Stomach (tissue), 19 donors: ENCODE measurements at places on chromosomes 7 and 10. TPM values are rescaled to one million over a fixed set of nuclear protein-coding genes. Genes with fewer than 3 reads are reported as not detected.

GRCh38 chr10:120266022-120266421 is 191.0 kb upstream of the PLPP4 start:
- H3K27ac ChIP-seq = no peak overlapping the region
- H3K36me3 ChIP-seq = no peaks in the 10 kb centered on the region
- no peaks in the 10 kb centered on the region for H3K27me3 ChIP-seq

GRCh38 chr7:1850976-1851571 is 181.0 kb downstream of the ELFN1 start:
- DNase-seq = no peak
- H3K27me3 ChIP-seq = no peaks in the 10 kb centered on the region
- H3K4me3 ChIP-seq = no peak overlapping the region
- H3K36me3 ChIP-seq = no peaks in the 10 kb centered on the region
- H3K27ac ChIP-seq = no peak overlapping the region

DNA sequence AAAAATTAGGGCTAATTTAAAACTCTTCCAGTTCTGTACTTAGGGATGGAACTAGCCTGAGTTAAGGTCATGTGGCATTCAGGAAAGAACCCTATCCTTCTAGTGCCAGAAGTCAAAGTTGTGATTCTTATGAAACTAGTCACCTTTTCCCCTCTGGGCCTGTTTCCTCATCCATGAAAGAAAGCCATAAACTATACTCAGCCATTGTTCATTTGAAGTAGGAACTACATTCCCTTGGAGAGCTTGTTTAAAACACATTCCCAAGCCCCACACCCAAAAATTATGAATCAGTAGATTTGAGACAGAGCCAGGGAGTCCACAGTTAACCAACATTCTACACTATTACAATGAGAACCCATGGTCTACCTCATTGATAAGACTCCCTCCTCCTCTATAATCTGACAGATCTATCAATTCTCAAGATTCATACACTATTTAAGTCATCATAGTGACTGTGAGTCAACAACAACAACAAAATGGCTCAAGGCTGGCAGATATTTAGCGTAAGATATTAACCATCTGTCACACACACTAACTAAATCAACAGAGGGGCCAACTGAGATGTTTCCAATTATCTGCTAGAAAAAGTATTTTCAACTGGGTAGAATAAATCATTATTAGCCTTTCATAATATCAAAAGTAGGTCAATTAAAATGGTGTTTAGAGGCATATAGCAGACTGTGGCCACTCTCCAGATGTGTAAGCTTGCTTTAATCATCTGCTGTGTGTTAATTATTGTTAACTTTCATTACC is 102.3 kb downstream of the SLC25A13 start:
- H3K36me3 ChIP-seq = no peaks in the 10 kb centered on the region
- H3K27ac ChIP-seq = no peak overlapping the region
- H3K4me3 ChIP-seq = no peak overlapping the region

- no peaks in the 10 kb centered on the region for H3K36me3 ChIP-seq
- no peaks in the 10 kb centered on the region for H3K4me1 ChIP-seq
- no peak overlapping the region for H3K27ac ChIP-seq
- no peak overlapping the region for H3K4me3 ChIP-seq
Observed at GRCh38 chr10:83909001-83909400, 230.3 kb upstream of the GHITM start.

DNA sequence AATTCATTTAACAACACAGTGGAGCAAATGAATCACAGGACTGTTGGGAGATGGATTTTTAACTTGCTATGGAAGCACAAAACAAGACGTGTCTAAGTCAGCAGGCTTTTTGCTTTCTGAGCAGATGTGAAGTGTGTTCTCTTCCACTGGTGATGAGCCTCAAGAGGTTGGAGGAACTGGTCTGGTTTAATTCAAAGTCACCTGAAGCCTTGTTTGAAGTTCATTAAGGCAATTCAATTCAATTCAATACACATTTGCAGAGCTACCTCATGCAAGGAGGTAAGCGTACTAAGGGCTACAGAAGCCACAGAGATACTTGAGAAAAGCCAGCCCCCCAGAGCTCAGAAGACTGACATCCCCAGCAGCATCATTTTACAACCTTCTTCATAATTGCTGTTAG is 68.4 kb upstream of the PALS2 start:
- H3K4me1 ChIP-seq = no peaks in the 10 kb centered on the region
- H3K4me3 ChIP-seq = no peak overlapping the region
- no peaks in the 10 kb centered on the region for H3K36me3 ChIP-seq
- no peak for DNase-seq
- H3K27ac ChIP-seq = no peak overlapping the region
- H3K27me3 ChIP-seq = no peaks in the 10 kb centered on the region

- no peaks in the 10 kb centered on the region for H3K4me1 ChIP-seq
- H3K27me3 ChIP-seq = no peaks in the 10 kb centered on the region
- no peak overlapping the region for H3K27ac ChIP-seq
- no peak overlapping the region for H3K4me3 ChIP-seq
- DNase-seq = no peak
Observed at GRCh38 chr10:13180788-13181187, 19.4 kb downstream of the MCM10 start.

The PRR15 gene
- total RNA-seq = 20.0 TPM

GRCh38 chr7:86328801-86329433 is 314.8 kb upstream of the GRM3 start:
- H3K27me3 ChIP-seq = no peaks in the 10 kb centered on the region
- H3K4me1 ChIP-seq = no peaks in the 10 kb centered on the region
- DNase-seq = no peak
- no peak overlapping the region for H3K4me3 ChIP-seq
- H3K36me3 ChIP-seq = no peaks in the 10 kb centered on the region
- H3K27ac ChIP-seq = no peak overlapping the region

GRCh38 chr10:381346-381745 is 246.1 kb downstream of the ZMYND11 start:
- H3K27me3 ChIP-seq = no peaks in the 10 kb centered on the region
- no peak for DNase-seq
- H3K4me3 ChIP-seq = no peak overlapping the region
- H3K4me1 ChIP-seq = no peaks in the 10 kb centered on the region
- H3K36me3 ChIP-seq = peaks cover 80% of the 10 kb centered on the region
